Osteoblast (primary cell): ENCODE measurements at places on chromosomes 4 and X. TPM values are rescaled to one million over a fixed set of nuclear protein-coding genes. Genes with fewer than 3 reads are reported as not detected.

Gene PPEF2
- not detected in 2 replicates for total RNA-seq

Gene CXCL11
- not detected in 2 replicates for total RNA-seq

Gene TGIF2LX
- total RNA-seq: not detected in 2 replicates

Gene GPR173
- total RNA-seq: 1.8 and 2.2 TPM in 2 replicates

Gene MAGEE2
- total RNA-seq: not detected in 2 replicates

- H3K36me3 ChIP-seq: no peaks in the 10 kb centered on the region
- H3K27me3 ChIP-seq: no peaks in the 10 kb centered on the region
- no peak for DNase-seq
- H3K4me3 ChIP-seq: no peak overlapping the region
- H3K27ac ChIP-seq: no peak overlapping the region
Observed at GRCh38 chr4:108830509-108831244, 67.8 kb upstream of the ETNPPL start.

GRCh38 chr4:118969359-118969758 is 80.7 kb downstream of the SYNPO2 start:
- no peaks in the 10 kb centered on the region for H3K27me3 ChIP-seq
- H3K27ac ChIP-seq: no peak overlapping the region
- H3K4me3 ChIP-seq: no peak overlapping the region
- no peak for DNase-seq
- H3K4me1 ChIP-seq: peaks cover 57% of the 10 kb centered on the region
- H3K36me3 ChIP-seq: no peaks in the 10 kb centered on the region

DNA sequence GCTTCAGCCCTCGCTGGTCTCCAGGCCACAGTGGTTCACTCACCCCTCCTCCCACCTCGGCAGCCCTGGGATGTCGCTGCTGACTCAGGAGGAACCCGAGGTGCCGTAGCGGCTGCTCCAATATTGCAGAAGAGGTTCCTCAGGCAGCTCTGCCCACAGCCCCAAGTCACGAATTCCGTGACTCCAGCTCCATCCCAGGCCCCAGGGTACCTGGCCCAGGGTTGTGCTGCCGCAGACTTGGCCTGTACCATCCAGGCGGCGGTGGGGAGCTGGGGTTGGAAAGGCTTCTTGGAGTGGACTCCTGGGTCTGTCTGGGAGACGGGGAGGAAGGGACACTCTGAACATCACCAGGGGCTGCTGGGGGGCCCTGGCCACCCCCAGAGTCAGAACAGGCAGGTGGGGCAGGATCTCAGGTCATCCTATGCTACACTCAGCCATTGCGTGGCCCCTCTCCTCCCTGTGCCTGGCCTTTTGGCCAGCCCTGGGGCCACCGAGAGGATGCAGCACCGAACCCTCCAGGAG is 728 bp upstream of the HGFAC start:
- no peak overlapping the region for H3K4me3 ChIP-seq
- peak; percentile 98 for DNase-seq
- H3K27ac ChIP-seq: no peak overlapping the region
- no peaks in the 10 kb centered on the region for H3K36me3 ChIP-seq
- H3K4me1 ChIP-seq: peaks cover 9% of the 10 kb centered on the region

- no peaks in the 10 kb centered on the region for H3K36me3 ChIP-seq
- H3K27me3 ChIP-seq: no peaks in the 10 kb centered on the region
- H3K4me3 ChIP-seq: peak overlapping the region; percentile 75
- DNase-seq: peak; percentile 92
- H3K4me1 ChIP-seq: peaks cover 7% of the 10 kb centered on the region
Observed at GRCh38 chr4:128810331-128810870, 901 bp downstream of the JADE1 start.

GRCh38 chr4:44988011-44988410 is 261.7 kb upstream of the GNPDA2 start:
- H3K4me1 ChIP-seq: no peaks in the 10 kb centered on the region
- no peak for DNase-seq
- no peak overlapping the region for H3K27ac ChIP-seq
- H3K36me3 ChIP-seq: no peaks in the 10 kb centered on the region
- no peaks in the 10 kb centered on the region for H3K27me3 ChIP-seq
- H3K4me3 ChIP-seq: no peak overlapping the region

- no peaks in the 10 kb centered on the region for H3K36me3 ChIP-seq
- no peaks in the 10 kb centered on the region for H3K27me3 ChIP-seq
- no peak overlapping the region for H3K4me3 ChIP-seq
- no peak overlapping the region for H3K27ac ChIP-seq
- H3K4me1 ChIP-seq: no peaks in the 10 kb centered on the region
Observed at GRCh38 chrX:35800474-35800873, 2.3 kb downstream of the MAGEB16 start.

DNA sequence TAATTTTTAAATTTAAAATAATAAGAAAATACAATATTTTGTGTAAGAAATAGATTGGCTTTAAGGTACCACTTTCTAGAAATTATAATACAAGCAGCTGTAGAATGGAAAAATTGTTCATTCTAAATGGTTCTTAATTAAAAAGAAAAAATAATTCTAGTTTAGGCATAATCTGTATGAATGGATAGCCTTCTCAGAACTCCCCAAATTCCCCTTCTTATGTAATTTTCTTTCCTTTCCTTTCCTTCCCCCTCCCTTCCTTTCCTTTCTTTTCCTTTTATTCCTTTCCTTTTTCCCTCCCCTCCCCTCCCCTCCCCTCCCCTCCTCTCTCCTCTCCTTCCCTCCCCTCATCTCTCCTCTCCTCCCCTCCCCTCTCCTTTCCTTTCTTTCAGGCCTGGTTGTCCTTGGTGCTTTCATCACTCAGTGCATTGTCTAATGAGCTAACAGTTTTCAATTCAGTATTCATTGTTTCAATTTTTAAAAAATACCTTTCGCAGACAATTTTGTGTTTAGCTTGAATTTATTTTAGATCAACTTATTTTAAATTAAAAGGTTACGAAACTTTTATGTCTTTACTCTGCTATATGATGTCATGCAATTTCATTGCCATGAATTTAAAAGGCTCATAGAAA is 28.8 kb downstream of the LRIT3 start:
- H3K4me1 ChIP-seq: no peaks in the 10 kb centered on the region
- H3K27ac ChIP-seq: no peak overlapping the region
- DNase-seq: no peak
- H3K4me3 ChIP-seq: no peak overlapping the region

DNA sequence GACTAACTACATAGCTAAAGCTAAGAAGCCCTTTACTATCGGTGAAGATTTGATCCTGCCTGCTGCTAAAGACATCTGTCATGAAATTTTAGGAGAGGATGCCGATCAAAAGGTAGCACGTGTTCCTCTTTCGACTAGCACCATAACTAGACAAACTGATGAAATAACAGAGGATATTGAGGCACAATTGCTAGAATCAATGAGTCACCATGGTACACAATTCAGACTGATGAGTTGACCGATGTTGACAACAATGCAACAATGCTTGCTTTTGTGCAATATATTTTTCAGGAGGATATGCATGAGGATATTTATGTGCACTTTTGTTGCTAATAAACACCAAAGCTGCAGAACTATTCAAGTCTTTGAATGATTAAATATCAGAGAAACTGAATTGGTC is 24.3 kb downstream of the TBCK start:
- peak; percentile 43 for DNase-seq
- H3K4me1 ChIP-seq: peaks cover 3% of the 10 kb centered on the region
- H3K4me3 ChIP-seq: no peak overlapping the region
- no peak overlapping the region for H3K27ac ChIP-seq
- H3K36me3 ChIP-seq: peaks cover 22% of the 10 kb centered on the region

GRCh38 chrX:2398064-2398656 is 102.6 kb downstream of the DHRSX start:
- no peak overlapping the region for H3K4me3 ChIP-seq
- H3K36me3 ChIP-seq: no peaks in the 10 kb centered on the region

- no peaks in the 10 kb centered on the region for H3K27me3 ChIP-seq
- no peaks in the 10 kb centered on the region for H3K4me1 ChIP-seq
- H3K4me3 ChIP-seq: no peak overlapping the region
- DNase-seq: no peak
- H3K27ac ChIP-seq: no peak overlapping the region
Observed at GRCh38 chr4:144504883-144505282, 141.1 kb upstream of the HHIP start.

DNA sequence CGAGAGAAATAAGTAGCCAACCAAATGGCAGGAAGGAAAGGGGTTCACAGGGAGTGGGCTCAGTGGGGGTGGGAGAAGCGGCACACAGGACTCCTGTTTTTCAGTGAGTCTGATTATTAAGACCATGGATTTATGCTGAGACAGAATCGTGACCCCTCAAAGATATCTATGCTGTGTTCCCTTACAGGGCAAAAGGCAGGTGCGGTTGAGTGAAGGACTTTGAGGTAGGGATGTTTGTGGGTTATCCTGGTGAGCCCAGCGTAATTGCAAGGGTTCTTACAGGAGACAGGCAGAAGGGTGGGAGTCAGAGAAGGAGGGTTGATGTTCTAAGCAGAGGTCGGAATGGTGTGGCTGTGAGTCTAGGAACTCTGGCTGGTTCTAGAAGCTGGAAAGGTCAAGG is 73.0 kb downstream of the EVC start:
- peaks cover 50% of the 10 kb centered on the region for H3K36me3 ChIP-seq
- no peak overlapping the region for H3K27ac ChIP-seq
- no peak overlapping the region for H3K4me3 ChIP-seq

DNA sequence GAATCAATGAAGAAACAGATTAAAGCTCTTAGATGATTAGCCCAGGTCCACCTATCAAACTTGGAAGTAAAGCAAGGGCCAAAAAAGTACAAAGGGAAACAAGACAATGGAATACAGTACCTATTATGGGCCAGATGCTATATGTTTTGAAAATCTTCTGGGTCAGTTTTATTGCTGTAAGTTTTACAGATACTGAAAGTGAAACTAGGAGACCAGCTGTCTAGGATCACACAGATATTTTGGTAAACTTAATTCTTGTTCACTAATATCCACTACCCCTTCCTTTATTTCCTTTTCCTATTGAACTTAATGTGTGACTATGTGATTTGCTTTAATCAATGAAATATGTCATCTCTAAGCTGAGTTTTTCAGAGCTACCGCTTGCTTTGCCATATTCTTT is 505.4 kb upstream of the PITX2 start:
- H3K27me3 ChIP-seq: no peaks in the 10 kb centered on the region
- DNase-seq: no peak
- no peaks in the 10 kb centered on the region for H3K36me3 ChIP-seq
- H3K4me1 ChIP-seq: no peaks in the 10 kb centered on the region

DNA sequence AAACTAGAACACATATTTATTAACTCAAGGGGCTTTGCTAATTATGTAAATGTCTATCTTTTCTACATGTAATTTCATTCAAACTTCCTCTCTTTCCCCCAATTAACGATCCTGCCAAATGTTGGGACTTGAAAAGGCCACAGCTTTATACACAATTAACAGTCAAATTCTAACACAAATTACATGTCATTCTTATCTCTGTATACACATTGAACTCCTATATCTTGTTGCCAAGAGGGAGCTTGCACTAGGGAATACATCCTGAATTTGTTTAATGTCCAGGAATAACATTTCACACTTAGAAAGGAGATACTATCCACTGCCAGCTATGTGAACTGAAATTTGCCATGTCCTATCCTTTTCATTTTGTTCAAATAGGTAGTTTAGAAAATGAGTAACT is 38.9 kb upstream of the MAB21L2 start:
- DNase-seq: no peak
- no peak overlapping the region for H3K4me3 ChIP-seq
- H3K27ac ChIP-seq: no peak overlapping the region
- H3K4me1 ChIP-seq: no peaks in the 10 kb centered on the region
- H3K27me3 ChIP-seq: no peaks in the 10 kb centered on the region

DNA sequence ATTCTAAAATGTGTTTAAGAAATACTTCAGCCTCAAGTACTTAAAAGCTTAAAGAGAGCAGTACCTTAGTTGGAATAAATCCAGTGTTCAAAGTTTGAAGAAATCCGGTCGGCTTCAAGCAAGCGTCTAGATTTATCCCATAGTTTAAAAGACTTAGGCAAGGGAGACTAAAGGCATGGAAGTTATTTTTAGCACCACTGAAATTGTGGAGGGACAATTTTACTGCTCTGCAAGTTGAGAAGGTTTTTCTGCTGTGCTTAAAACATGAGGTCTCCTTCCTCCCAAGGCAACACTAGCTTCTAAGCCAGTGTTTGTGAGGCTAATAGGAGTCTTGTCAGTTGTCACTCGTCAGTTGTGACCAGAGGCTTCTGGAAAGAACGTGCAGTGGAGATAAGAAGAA is 183.5 kb downstream of the MSL3 start:
- no peak overlapping the region for H3K27ac ChIP-seq
- no peaks in the 10 kb centered on the region for H3K36me3 ChIP-seq
- no peak overlapping the region for H3K4me3 ChIP-seq
- H3K27me3 ChIP-seq: no peaks in the 10 kb centered on the region

DNA sequence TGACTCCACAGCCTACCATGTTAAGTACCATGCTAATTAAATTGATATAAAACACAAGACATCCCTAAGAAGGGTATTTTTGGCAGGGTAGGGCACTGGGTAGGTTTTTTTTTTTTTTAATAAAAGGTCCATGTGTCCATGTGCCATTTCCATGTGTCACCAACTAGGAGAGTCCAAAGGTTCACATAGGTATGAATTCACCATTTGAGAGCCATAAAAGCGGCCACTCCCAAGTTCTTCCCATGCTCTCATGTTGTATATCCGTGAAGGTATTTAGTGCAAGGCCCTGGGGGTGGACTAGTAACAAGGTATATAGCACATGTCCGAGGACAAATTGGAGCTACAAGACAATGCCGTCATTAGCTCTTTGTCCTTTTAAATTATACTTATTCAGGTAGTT is 107.3 kb downstream of the PDE5A start:
- H3K4me3 ChIP-seq: no peak overlapping the region
- peaks cover 35% of the 10 kb centered on the region for H3K4me1 ChIP-seq
- no peaks in the 10 kb centered on the region for H3K27me3 ChIP-seq

DNA sequence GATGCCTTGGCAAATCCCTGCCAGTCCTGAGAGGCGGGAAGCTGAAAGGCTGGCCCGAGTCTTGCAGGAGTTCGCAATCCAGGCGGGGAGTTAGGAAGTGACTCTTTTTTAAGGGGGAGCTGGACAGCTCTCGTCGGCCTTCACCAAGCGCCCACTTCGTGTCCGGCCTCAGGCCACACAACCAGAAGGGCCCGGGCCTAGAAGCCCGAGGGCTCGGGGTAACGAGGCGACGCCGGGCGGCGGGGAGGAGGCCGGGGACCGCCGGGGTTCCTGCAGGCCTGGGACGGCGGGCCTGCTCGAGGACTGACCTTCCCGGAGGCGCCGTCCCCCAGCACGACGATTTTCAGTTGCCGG is 395 bp downstream of the RAB28 start:
- no peaks in the 10 kb centered on the region for H3K36me3 ChIP-seq
- peak overlapping the region; percentile 84 for H3K4me3 ChIP-seq
- DNase-seq: peak; percentile 76
- peaks cover 28% of the 10 kb centered on the region for H3K4me1 ChIP-seq

GRCh38 chr4:70715097-70715496 is 6.7 kb upstream of the RUFY3 start:
- H3K27me3 ChIP-seq: no peaks in the 10 kb centered on the region
- peak; percentile 58 for DNase-seq
- no peak overlapping the region for H3K27ac ChIP-seq
- H3K4me3 ChIP-seq: no peak overlapping the region

DNA sequence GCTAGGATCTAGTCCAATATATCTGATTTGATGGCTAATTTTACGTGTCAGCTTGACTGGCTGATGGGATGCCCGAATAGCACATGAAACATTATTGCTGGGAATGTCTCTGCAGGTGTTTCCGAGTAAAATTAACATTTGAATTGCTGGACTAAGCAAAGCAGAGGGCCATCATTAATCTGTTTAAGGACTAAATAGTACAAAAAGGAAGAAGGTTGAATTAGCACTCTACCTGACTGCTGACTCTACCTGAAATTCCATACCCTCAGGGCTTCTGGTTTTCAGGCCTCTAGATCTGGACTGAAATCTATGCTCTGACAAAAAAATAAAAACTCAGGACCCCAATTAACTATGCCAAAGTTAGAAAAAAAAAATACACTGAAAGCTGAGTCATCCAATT is 1021.9 kb downstream of the FAM133A start:
- H3K4me3 ChIP-seq: no peak overlapping the region
- no peaks in the 10 kb centered on the region for H3K36me3 ChIP-seq
- H3K27me3 ChIP-seq: no peaks in the 10 kb centered on the region
- no peak for DNase-seq
- H3K4me1 ChIP-seq: no peaks in the 10 kb centered on the region
- no peak overlapping the region for H3K27ac ChIP-seq
